ENCODE measurements at places on chromosomes 7 and 10. TPM values are rescaled to one million over a fixed set of nuclear protein-coding genes. Genes with fewer than 3 reads are reported as not detected.

- no peak for DNase-seq
Observed at GRCh38 chr10:45353186-45353585, 20.8 kb upstream of the ALOX5 start.

DNA sequence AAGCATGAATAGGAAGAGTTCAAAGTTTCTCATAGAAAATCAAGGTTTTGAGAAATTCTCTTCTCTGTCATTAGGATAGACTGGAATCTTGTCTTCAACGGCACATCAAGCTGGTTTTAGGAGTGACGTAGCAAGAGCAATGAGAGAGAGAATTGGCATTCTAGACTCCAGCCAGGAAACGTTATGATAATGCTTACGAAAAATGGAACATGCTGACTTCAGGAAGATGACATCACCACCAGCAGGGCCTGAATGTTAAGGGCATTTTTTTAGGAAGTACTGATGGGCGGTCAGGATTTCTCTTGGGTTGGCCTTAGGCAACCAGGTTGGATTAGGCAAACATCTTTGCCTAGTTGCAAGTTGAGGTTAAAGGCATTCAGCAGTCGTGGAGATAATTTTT, 213.2 kb upstream of the CTBP2 start:
- no peak for DNase-seq

DNA sequence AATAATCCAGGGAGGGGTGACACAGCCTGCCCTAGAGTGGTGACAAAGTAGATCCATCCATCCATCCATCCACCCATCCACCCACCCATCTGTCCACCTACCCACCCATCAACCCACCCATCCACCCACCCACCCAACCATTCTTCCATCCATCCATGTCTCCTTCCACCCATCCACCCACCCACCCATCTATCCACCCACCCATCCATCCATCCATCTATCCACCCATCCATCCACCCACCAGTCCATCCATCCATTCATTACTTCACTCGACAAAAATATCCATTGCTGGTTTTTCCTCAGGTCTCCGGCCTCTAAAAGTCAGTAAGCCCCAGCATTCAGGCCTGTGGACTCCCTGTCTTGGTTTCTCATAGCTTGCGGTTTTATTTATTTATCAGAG, 12.5 kb upstream of the LIMK1 start:
- no peak for DNase-seq

DNA sequence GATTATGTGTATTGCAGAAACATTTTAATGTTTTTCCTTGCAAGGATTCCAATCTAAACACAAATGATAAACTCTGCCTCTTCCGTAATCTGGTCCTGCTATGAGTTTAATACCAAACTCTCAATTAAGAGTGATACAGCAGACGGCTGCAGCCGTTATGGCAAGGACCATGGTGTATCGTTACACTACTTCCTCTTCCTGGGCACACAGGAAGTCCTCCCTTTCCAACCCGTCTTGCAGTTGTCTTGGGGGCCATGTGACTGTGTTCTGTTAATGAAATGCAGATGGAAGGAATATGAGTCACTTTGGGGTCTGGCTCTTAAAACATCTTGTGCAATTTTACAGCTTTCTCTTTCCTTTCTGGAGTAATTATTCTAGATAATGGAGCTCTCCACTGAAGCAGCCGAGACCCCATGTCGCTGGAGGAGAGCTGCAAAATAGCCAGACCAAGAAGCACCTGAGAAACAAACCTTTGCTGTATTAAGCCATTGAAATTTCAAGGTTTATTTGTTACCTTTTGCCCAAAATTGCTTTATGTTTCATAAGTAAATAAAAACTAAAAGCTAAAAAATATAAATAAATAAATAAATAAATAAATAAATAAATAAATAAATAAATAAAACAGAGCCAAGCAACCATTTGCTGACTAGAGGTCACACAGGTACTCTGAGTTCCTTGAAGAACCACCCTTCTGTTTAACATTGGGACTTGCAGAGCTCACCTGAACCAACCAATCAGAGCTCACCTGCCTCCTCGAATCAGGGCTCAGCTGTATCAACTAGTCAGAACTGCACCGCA, 74.7 kb downstream of the FRMPD2 start:
- DNase-seq: no peak

DNA sequence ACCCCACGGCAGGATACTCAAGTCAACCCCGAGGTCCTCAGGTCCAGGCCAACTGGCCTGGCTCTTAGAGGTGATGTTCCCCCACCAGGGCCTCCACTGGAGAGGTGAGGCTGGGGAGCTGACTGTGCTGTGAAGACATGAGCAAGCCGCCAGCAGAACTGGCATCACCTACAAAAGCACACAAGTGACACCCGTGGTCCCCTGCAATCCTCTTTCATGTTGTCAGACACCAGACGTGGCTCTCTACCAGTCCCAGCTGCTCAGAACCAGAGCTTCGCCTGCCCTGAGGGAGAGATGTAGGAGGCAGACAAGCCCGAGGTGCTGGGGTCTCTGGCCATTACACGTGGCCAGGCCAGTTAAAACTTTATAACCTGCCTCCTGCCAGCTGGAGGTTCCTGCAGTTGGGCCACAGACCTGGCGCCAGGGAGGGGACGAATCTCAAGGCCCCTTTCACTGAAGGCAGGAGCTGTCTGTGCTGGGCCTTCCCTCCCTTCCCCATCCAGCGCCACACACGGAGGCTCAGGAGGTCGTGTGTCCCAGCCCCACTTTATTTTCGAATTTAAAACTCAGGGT, 2.2 kb downstream of the COMTD1 start:
- DNase-seq: no peak

- DNase-seq: no peak
Observed at GRCh38 chr10:110174201-110174600, 33.2 kb upstream of the MXI1 start.

- no peak for DNase-seq
Observed at GRCh38 chr7:83851551-83851950, 202.6 kb upstream of the SEMA3E start.

INTS1 gene
- 23.9 TPM for polyA plus RNA-seq

LIPN gene
- polyA plus RNA-seq: not detected

DNA sequence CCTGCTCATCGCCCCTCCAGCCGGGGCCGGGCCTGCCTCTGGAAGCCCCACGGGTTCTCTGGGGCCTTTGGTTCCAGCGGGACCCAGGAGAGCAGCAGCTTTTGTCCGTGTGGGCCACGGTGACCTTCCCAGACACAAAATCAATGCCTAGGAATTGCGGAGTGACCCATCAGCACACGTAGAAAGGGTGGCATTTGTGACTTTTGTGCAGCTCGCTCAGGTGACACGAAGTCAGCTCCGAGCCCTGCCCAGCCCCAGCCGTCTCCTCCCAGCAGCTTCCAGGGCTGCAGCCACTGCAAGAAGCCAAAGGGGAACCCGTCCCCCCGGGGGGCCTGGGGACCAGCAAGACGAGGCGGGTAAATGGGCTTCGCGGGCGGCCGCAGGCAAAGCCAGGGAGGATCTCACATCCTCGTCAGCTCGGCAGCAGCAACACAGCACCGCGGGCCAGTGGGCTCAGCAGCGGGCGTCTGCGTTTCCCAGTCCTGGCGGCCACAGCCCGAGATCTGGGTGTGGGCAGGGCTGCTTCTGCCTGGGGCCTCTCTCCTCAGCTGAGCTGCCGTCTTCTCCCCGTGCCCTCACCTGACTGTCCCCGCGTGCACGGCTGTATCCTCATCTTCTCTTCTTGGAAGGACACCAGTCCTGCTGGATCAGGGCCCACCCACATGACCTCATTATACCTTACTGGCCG, 88.5 kb downstream of the PAXIP1 start:
- no peak for DNase-seq

PTPN20 gene
- 1.3 TPM for polyA plus RNA-seq

PLEKHS1 gene
- polyA plus RNA-seq: 0.44 TPM
